ENCODE measurements at places on chromosomes 2 and 18. TPM values are rescaled to one million over a fixed set of nuclear protein-coding genes. Genes with fewer than 3 reads are reported as not detected.

GRCh38 chr2:176491172-176491904 is 222.1 kb downstream of the MTX2 start:
- no peak for DNase-seq

GRCh38 chr18:38025433-38026038 is 459.9 kb upstream of the CELF4 start:
- no peak for DNase-seq

GRCh38 chr2:52000151-52000855 is 968.4 kb upstream of the NRXN1 start:
- DNase-seq = no peak

- no peak for DNase-seq
Observed at GRCh38 chr2:238228700-238229099, 11.1 kb downstream of the HES6 start.

- no peak for DNase-seq
Observed at GRCh38 chr2:241568726-241569125, 10.2 kb downstream of the BOK start.

DNA sequence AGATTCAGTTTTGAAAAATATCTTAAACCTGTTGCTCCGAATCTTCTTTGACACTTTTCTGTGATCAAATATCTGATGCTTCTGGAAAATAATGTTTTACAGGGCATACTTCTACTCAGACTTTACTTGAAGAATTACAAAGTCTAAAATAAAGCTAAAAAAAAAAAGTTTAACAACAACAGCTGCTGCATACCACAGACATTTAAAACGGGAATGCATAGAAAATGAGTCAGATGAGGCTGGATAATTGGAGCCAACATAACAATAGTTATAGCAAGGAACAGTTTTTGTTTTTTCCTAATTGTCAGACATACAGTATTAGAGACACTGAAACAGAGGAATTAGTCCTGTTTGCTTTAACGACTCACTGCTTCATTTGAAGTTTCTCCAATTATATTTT is 1090.2 kb downstream of the SUCLG1 start:
- no peak for DNase-seq

DNA sequence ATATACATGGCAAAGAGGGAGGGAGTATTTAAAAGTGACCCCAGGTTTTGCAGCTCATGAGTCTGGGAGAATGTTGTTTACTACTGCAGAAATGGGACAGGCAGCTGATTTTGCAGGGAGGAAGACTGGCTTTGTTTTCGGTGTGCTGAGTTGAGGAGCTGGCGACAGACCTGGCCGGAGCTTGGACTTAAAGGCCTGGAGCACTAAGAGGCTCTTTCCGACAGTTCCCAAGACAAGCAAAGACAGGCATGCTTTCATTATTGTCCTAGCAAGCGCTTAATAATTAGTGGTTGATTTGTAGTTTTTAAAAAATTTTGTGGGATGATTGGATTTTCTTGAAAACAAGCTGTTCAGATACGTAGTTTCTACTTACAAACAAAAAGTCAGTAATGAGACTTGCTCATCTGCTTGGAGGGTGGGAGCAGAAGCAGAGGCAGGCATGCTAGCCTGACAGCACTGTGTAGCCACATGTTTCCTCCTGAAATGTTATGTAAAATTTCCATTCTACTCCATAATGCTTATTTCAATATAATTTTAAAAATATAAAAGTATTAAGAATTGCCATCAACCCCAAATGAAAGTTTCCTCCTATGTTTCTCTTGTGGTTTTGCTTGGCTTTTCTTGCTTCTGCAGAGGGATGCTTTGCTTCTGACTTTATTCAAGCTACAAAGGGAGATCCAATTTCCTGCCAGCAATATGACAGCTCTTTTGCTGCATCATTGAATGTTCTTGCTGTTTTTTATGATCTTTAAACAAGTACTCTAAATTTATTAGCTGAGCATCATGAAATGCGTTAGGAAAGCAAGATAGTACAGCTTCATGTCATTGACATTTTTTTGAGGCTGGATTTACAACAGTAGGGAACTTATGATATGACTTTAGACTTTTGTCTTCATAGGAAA is 75.8 kb downstream of the PHLPP1 start:
- DNase-seq = no peak

DNA sequence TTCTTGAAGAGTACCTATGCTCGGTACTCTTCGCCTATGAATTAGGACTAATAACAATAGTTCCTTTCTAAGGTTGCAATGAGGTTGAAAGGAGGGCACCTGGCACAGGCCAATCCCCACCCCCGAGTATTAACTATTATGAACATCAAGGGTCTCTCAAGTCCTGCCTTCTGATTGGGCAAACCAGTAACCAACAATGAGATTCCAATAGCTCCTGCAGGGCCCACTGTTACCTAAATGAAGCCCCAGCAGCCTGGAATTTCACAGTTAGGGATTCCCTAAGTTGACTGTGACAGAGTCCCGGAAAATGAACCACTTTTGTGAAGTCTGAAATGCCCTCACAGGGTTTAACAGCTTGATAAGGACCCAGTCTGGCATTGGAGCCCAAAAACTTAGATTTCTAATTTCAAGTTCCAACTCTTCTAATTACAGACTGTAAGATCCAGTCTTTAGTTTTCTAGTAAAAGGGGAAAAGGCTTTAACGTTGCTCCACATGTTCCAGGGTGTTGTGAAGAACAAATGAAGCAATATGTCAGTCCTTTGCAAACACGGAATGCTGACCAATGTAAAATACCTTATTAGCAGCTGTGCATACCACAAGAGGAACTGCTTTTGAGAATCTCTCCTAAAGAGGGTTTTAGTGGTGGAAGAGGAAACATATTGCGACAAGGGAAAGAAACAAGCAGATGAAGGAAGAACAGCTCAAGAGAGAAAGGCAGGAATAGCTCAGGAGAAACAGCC is 277.7 kb upstream of the MAP2 start:
- no peak for DNase-seq

- DNase-seq = no peak
Observed at GRCh38 chr18:3305354-3305762, 43.4 kb downstream of the MYL12B start.

- no peak for DNase-seq
Observed at GRCh38 chr2:53490659-53491058, 276.9 kb upstream of the CHAC2 start.

- DNase-seq = no peak
Observed at GRCh38 chr18:79753391-79753851, 44.3 kb upstream of the KCNG2 start.

- no peak for DNase-seq
Observed at GRCh38 chr2:20425371-20425881, 21.4 kb upstream of the RHOB start.

DNA sequence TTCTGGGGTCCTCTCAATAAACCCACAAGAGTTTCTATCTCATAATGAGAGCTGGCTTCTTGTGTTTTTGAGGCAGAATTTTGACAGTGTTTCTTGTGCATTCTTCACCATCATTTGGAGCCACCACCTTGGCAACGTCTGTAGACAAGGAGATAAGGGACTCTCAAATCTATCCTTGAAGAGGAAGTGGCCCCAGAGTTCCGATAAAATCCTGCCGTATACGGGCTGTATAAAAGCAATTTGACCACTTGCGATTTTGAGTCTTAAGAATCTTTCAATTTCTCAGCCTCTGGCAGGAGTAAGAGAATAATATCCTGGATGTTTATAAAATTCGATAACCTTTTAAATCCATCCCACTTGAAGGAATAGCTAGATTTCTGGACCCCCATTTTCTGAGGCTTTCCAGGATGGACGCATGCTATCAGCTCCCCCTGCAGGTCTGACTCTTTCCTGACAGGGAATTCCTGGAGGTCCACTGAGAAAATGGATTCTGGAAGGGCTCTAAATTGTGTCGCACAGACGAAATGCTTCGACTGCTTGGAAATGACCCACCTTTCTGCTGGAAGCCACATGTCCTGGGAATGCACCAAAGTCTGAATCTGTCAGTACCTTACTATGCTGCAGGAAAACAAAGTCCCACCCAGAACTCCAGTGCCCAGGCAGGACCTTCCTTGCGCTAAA is 54.1 kb downstream of the E2F6 start:
- DNase-seq = peak; percentile 51

DNA sequence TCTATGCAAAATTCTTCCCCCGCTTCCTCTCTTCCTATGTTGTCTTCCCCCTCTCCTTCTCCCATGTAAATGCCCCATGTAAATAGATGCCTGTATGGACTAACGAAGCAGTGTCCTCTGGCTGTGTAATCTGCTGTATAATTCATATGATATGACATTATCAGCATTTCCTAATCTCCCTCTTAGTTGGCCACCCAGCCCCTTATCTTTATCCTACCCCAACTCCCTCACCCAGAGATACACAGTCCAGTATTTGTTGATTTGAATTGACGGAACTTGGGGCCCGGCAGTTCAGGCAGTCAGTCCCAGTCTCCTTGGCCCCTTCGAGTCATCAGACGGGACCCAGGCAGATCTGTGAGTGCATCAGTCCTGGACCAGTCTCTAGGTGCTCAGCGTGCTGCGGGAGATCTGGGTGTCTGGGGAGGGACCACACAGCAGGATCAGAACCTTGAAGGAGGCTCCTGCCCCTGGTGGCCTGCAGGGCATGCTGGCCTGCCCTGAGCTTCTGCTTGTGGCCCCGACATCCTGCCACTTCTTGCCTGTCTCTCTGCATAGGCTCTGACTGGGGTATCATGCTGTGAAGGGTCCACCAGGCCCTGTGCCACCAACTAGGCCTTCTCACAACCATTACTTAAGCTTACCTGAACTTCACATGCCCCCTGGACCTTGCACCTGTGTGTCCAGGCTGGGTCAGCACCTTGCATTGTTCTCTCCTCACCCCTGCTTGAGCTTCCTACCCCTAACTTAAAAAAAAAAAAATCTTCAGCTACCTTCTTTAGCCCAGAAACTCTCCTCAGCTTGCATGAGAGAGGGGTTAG is 88.1 kb upstream of the ATL2 start:
- DNase-seq = no peak

DNA sequence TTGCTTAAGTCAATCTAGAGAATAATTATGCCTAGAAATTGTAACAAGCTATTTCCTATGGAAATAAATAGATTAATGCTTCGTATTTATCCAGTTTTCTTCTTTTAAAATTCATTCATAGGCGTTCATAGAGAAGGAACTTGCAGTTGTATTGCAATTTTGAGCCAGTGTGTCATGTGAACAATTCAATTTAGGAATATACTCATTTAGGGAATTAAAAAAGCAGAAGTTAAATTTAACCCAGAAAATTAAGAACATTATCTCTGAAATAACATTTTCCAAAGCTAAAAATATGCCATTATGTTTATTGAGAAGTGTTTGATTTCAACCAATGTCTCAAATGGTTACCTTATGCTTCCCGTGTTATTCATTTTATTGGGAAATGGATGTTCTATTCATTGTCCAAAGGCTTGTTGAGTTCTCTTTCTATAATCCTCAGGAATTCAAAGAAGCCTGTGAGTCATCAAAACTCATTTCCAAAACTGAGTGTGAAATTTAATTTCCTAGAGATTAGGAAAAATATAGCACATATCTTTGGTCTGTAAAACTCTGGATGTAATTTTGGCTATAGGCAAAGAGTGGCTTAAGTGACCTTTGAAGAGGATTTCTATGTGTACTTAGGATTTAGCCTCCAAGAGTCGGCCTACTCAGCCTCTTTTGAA is 99.7 kb downstream of the SLC8A1 start:
- no peak for DNase-seq

DNA sequence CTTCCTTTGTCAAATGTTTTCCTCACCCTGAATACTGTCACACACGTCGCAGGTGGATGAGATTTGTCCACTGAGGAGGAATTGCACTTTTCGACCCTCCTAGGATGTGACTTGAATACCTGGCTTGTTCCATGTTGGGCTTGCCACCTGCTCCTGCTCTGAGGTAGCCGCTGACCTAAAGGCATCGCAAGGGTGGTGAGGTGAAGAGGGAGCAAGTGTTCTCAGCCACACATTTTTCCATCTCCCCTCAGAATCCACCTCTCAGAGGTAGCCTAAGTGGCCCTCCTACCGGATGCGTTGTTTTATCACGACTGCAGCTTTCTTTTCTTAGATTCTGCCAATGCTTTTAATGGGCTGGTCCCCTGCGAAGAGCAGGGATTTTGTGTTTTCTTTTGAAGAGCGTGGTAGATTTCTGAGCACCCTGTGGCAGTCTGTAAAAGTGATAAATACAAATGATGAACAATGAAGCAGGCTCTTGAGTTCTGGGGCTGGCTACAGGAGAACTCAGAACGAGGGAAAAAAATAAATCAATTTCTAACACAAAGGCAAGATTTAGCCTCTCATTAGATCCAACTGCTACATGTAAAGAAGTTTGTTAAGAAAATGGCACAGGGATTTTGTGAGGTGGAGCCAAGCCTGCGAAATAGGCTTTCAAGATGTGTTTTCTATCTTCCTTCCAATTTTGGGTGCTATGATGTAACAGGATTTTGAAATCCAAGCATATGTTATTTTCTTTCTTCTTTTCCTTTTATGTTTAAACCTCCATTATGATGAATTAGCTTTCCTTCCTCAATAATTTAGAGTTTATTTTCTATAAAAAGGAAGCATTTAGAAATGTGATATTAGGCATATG is 386.7 kb downstream of the TGIF1 start:
- DNase-seq = no peak

- no peak for DNase-seq
Observed at GRCh38 chr2:12177455-12178288, 431.2 kb downstream of the LPIN1 start.

DNA sequence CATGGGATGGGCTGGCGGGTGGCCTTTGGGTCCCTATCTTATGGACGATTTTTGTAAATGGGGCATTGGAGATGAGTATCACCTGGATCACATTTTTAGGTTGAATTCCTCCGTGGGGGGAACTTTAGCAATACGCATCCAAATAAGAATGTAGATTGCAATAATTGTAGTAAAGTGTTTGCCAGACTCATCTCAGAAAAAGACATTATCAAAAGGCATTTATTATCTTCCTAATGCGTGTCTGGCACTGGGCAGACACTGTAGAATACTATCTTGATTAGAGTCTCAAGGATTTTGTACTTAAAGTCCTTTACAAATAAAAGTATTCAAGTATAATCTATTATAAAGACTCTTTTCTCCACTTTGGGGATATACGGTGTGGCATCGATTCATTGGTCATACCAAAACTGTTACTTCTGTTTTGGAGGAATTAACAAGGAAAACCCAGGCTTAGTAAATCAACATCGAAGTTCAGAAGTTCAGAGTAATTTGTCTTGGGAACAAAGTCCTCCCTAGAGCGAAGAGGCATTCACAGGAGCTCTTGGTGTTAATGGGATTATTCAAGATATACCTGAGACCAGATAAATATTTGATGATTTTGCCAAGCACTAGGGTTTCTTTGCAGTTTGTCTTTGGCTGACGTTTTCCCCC is 578 bp upstream of the ACKR3 start:
- DNase-seq = no peak

- no peak for DNase-seq
Observed at GRCh38 chr2:14340703-14341102, 291.8 kb upstream of the LRATD1 start.

RNF181 gene
- 75.8 TPM for total RNA-seq

CTNNA2 gene
- 2.6 TPM for total RNA-seq

GBX2 gene
- 21.3 TPM for total RNA-seq

GPAT2 gene
- total RNA-seq = not detected

TGFA gene
- 1.4 TPM for total RNA-seq

C1QL2 gene
- total RNA-seq = not detected

ARHGAP28 gene
- total RNA-seq = 20.2 TPM

SOS1 gene
- 35.5 TPM for total RNA-seq

ELOA2 gene
- not detected for total RNA-seq

GCA gene
- 11.3 TPM for total RNA-seq

RESP18 gene
- not detected for total RNA-seq
